Stimulated activated CD4-positive, alpha-beta T cell treated with anti-CD3 and anti-CD28 coated beads, Interleukin-15, amount 100 ng/mL, for 48 hours (primary cell): ENCODE measurements at places on chromosomes 2 and 18.

GRCh38 chr18:62829936-62830335, 114.6 kb downstream of the PHLPP1 start:
- no peak for DNase-seq

DNA sequence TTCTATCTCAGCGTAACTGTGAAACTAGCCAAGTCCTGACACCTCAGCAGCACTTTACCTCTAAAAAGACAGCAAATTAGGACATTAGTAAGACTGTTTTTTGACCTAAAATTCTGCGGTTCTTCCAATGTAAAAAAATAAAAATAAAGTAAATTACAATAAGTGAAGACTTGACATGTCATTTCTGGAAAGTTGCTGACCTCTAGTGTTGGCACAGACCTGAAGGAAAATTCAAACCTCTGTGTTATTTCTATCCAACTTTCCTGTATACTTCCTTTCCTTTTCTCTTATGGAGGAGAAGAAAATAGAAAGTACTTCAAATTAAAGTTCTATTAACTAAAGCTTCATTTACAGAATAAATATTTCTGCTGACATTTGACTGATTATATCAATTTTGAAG, 110.6 kb downstream of the TMEM182 start:
- no peak for DNase-seq

DNA sequence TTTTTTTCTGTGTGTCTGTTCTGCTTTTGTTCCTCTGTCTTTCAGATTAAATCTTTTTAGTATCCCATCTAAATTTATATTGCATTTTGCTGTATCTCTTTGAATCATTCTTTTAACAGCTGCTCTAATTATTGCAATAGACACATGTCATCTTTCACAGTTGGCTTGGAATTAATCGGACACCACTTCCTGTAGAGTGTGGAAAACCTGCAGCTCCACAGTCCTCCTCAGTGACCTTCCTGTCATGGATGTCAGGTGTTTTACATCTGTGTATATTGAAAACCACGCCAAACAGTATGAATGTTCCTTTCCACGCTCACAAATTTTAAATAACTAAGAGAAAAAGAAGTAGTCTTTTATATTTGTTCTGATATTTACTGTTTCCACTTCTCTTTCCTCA, 135.3 kb downstream of the PXDN start:
- DNase-seq = no peak

DNA sequence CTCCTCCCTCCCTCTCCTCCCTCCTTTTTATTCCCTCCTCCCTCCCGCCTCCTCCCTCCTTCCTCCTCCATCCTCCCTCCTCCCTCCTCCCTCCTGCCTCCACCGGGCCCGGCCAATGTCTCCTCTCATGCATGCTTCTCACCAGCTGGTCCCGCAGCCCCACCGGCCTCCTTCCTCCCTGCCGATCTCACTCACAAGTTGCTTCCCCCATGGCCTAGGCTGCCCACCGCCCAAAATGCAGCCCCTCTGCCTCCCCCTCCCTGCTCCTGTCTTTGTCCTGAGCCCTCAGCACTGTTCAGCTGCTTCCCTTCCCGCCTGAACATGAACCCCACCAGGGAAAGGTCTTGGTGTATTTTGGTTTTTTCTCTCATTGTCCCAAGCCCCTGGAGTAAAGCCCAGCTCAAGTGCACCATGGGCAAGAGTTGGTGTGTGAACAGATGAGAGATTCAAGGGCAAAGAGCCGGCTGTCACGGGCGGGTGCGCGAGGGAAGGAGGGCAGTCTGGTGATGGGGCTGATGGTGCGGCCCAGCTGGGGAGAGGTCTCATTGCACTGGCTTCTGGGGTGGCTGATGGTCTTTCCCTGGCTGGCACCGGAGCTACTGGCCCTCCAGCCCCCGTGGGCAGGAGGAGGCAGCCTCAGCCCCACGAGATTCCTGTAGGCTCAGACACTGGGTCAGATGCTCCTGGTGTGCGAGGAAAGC, 117.6 kb downstream of the TWIST2 start:
- no peak for DNase-seq

DNA sequence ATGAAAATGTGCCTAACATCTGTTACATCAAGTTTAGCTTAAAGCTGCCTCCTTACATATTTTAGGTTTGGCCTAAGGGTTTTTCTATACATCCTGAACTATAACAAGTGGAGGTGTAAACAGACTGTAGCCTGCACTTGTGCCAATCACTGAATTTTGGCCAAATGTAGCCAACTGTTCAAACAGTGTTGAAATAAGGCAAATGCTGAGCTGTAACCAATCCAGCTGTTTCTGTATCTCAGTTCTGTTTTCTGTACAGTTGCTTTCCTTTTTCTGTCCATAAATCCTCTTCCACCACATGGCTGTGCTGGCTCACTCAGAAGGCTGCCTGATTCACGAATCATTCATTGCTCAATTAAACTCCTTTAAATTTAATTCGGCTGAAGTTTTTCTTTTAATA, 19.2 kb upstream of the CAPN13 start:
- no peak for DNase-seq

DNA sequence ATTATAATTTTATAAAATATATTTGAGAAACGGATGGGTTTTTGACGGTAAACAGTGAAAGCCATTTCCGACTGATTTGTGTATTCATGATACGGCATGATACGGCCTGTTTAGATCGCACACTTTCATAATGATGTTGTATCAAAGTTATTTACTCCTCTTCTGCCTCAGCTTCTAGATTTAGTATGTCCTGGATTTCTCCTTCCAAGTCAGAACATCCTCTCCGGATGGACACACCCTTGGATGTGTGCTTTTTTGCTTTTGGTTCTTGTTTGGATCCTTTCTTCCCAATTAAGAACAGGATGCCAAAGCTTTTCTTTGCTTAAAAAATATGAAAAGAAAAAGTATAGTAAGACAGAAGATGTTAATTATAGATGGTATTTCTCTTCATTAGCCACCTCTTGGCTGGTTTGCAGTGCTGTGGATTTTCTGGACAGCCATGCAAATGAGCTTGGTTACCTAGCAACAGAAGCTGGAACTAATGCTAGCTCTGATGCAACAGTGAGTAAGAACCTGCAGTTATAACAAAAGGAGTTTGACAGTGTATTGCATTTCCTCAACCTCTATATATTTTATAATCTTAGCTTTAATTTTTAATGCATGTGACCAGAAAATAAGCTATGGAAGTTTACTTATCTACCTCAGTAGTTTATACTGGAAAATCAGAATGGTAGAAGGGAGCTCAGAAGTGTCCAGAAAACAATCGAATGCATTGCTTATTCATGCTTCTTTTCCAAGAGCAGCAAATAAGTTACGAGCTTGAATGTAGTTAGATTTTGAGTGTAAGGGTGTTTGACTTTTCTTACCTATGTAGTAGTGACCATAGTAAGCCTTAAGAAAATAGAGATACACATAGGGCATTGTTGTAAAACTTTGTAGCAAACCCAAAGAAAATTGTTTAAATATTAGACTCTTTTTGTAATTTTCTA, 27.9 kb downstream of the RMND5A start:
- no peak for DNase-seq

DNA sequence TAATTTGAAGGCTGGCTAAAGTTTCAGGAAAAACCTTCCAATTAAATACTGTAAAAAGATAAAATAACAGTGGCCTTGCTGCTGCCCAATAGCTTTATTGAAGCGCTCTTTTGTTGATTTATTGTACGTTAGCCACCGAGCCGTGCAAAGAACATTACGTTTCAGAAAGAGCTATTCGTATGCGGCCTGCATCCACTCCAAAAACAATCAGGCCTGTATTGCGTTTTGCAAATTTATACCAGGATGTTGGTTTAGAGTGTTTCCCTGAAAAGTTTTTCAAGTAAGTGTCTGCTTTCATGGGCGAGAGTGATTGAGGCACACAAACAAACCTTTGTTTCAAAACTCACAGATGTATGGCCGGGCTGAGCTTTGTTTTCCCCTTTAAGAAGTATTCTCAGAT, 257.2 kb upstream of the SALL3 start:
- no peak for DNase-seq

GRCh38 chr2:240435457-240435947, at the start of gene GPC1:
Gene GPC1, plus strand, starts transcription at chr2:240435663. Its CDS starts 256 bp downstream, at chr2:240435919.
- DNase-seq = peak; percentile 36
